ENCODE measurements at places on chromosomes 12 and 14.

GRCh38 chr14:77124345-77125280, 17.0 kb downstream of the ZDHHC22 start:
- DNase-seq = peak; percentile 78

GRCh38 chr14:69002069-69002468, 23.0 kb upstream of the ACTN1 start:
- no peak for DNase-seq

DNA sequence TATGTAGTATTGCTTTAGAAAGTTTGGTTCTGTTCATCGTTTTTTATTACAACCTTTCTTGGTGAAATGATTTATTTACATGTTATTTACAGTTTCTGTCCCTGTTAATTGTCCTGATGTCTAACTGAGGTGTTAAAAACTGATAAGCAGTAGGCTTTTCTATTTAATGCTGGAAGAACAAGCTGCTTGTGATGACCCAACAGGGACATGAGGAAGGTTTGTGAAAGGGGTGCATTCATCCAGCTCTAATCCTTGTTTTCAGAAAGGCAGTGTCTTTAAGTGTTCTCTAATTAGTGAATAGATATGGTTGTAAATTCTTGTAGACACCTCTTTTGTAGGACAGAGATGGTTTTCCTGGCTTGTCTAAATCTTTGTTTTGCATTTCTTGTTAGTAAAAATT, 191.4 kb downstream of the FOXA1 start:
- DNase-seq = no peak

DNA sequence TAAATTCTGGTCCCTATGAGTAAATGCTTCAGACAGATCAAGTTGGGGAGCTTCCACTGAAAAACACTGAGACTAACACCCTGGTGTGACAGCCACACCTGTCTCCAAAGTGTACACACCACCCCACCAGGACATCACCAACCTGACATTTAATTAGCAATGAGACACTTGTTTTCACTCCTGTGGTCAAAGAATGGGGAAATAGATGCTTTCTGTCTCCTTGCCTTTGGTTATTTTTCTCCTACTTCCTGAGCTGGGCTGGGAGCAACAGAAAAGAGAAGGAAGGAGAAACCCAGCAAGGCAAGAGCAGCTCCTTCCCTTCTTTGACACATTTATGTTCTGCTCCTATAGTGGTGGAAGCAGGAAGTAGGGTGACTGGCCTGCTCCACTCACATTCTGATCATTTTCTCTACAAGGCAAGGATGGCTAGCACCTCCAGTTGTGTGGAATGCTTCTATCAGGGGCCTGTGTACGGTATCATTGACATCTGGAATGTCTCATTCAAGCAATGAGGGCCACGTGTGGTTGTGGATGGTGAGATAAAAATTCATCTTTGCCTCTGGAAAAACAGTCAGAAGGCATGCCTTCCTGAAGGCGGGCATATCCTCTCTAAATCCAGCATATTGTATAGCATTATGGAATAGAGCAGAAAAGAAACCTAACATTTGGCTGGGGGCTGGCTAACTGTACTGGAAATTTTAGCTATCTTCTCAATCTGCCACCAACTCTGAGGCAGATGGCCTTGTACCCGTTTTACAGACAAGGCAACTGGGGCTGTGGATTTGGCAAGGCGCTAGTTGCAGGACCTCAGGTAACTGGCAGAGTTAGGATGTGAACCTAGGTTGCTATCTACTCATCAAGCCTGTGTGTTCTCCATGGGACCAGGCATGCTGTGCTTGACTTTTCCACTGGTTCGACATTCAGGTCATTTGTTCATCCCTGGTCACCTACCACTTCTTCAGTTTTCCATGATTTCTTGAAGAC, 24.8 kb upstream of the LGALS3 start:
- DNase-seq = peak; percentile 34

DNA sequence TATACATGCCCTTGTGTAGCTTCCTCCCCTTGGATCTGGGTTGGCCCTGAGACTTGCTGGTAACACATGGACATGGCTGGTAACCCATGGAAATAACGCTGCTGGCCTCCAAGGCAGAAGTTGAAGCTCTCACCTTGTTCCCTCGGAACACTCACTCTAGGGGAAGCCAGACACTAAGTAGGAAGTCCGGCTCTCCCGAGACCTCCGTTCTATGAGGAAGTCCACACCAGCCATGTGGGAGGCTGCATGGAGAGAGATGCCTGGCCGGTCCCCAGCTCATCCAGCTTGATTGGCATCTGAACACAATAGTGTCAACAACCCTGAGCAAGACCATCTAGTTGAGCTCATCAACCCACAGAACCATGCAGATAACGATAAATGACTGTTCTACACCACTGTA, 39.7 kb upstream of the VRK1 start:
- no peak for DNase-seq

- peak; percentile 56 for DNase-seq
Observed at GRCh38 chr14:101788016-101788635, 26.6 kb downstream of the PPP2R5C start.

Data from Ammon's horn (tissue), 1 donor.